ENCODE measurements at places on chromosomes 6 and 20.

DNA sequence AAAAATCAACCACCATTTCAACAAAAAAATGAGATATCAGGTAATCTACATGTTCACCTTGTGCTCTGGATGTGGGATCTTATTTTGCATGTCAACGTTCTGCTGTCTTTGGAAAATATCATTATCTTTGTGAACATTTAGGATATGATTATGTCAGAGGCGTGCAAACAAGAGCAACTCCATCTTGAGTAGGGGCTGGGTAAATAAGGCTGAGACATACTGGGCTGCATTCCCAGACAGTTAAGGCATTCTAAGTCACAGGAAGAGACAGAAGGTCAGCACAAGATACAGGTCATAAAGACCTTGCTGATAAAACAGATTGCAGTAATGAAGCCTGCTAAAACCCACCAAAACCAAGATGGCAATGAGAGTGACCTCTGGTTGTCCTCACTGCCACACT lies 28.8 kb upstream of the ZBTB24 start:
- no peaks in the 10 kb centered on the region for H3K4me1 ChIP-seq
- no peaks in the 10 kb centered on the region for H3K27me3 ChIP-seq
- no peak overlapping the region for H3K27ac ChIP-seq
- no peak overlapping the region for H3K4me3 ChIP-seq
- no peaks in the 10 kb centered on the region for H3K36me3 ChIP-seq

DNA sequence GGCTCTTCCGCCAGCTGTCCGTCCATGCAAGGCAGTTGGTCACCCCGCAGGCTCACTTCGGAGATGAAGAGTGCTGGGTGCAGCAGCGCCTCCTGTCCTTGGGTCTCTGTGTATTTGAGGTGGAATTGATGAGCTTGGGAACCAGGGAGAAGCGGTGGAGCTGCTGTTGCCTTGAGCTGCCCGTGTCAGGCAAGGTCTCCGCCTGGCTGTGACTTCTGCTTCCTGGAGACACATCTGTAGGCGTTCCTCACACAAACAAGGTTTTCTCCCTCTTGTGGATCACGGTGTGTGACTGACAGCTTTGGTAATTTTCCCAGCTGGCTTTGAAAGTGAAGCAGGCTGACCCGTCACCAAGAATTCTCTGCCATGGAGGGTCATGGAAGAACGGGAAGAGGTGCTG lies 2.5 kb upstream of the SLC17A9 start:
- H3K4me3 ChIP-seq: no peak overlapping the region
- no peak overlapping the region for H3K27ac ChIP-seq
- H3K27me3 ChIP-seq: no peaks in the 10 kb centered on the region
- no peaks in the 10 kb centered on the region for H3K36me3 ChIP-seq
- DNase-seq: no peak

DNA sequence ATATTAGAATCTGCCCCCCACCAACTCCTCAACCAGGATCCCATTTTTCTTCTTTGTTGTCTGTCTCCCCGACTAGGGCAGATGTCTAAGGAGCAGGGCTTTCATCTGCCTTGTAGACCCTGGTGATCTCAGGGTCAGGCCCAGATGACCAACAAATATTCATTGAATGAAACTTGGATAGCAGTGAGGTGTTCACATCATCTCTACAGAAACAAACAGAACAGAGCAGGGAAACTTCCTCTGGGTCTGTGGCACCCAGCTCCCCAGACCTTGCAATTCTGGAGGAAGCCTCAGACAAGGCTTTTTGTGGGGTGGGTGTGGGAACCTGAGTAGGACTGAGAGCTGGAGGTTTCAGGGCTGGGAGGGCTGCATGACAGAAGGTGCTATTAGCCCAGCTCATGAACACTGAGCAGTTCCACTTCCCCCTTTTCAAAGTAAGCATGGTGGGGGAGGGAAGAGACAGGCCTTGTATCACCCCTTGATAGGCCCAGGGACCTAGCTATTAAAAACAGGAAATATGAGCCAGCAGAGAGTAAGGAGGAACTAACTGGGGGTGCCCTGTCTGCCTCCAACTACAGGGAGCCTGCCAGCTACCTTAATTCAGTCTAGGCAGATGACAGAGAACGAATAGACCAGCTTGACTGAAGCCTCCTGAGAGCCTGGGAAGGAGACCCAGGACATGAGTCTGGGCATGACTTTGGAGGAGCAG lies 37.3 kb upstream of the TOP1 start:
- no peaks in the 10 kb centered on the region for H3K36me3 ChIP-seq
- DNase-seq: no peak
- H3K4me3 ChIP-seq: no peak overlapping the region
- H3K27ac ChIP-seq: no peak overlapping the region
- no peaks in the 10 kb centered on the region for H3K27me3 ChIP-seq
- H3K4me1 ChIP-seq: no peaks in the 10 kb centered on the region

DNA sequence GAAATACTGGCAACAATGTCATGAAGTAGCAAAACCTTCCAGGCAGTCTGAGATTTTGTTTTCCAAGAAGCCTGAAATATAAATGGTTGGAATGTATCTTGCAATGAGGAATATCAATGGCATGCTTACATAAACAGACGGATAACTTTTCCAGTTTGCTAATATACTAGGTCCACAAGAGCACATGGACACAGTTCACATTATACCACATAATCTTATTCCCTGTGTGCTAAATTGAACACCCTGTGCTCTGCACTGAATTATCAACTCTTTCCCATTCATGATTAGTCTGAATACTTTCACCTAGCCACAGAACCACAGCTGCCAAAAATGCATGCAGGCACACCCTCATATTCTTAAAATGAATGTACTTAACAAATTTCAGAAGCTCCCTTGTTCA lies 274.3 kb downstream of the COL12A1 start:
- no peaks in the 10 kb centered on the region for H3K36me3 ChIP-seq
- H3K27ac ChIP-seq: peak overlapping the region; percentile 63
- no peak overlapping the region for H3K4me3 ChIP-seq
- no peaks in the 10 kb centered on the region for H3K4me1 ChIP-seq
- no peak for DNase-seq

GRCh38 chr6:104252276-104252675 lies 607.4 kb downstream of the HACE1 start:
- DNase-seq: no peak
- no peak overlapping the region for H3K4me3 ChIP-seq
- no peaks in the 10 kb centered on the region for H3K27me3 ChIP-seq
- H3K36me3 ChIP-seq: no peaks in the 10 kb centered on the region
- H3K4me1 ChIP-seq: no peaks in the 10 kb centered on the region
- H3K27ac ChIP-seq: no peak overlapping the region

GRCh38 chr20:19880256-19881079 lies 122.4 kb downstream of the RIN2 start:
- no peaks in the 10 kb centered on the region for H3K27me3 ChIP-seq
- H3K4me3 ChIP-seq: no peak overlapping the region
- no peak for DNase-seq
- H3K27ac ChIP-seq: no peak overlapping the region
- H3K36me3 ChIP-seq: no peaks in the 10 kb centered on the region

- no peak for DNase-seq
- no peaks in the 10 kb centered on the region for H3K4me1 ChIP-seq
- no peaks in the 10 kb centered on the region for H3K36me3 ChIP-seq
- H3K27me3 ChIP-seq: peaks cover 2% of the 10 kb centered on the region
- H3K4me3 ChIP-seq: no peak overlapping the region
Observed at GRCh38 chr20:37669773-37670236, 24.0 kb upstream of the CTNNBL1 start.

DNA sequence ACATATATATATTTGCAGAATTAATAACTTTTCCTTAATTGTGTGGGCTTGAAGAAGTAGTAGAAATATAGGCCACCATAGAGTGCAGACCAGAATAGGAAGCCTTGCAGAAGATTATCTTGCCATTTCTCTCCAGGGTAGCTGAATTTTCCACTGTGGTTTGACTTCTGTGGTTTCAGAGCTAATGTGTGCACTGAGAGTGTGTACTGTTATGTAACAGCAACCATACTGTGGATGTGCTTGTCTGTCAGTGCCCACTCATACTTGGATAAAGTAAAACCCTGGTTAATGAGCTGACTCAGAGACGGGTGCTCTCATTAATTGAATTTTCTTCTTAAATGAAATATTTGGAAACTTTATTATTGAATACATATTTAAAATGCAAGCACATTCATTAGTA lies 57.2 kb downstream of the CEP43 start:
- no peaks in the 10 kb centered on the region for H3K36me3 ChIP-seq
- no peaks in the 10 kb centered on the region for H3K4me1 ChIP-seq
- H3K27ac ChIP-seq: no peak overlapping the region
- no peak overlapping the region for H3K4me3 ChIP-seq
- no peaks in the 10 kb centered on the region for H3K27me3 ChIP-seq

- peaks cover 3% of the 10 kb centered on the region for H3K4me1 ChIP-seq
- H3K27ac ChIP-seq: no peak overlapping the region
- H3K4me3 ChIP-seq: no peak overlapping the region
- DNase-seq: no peak
Observed at GRCh38 chr6:20632696-20633095, 98.4 kb downstream of the CDKAL1 start.

- H3K27ac ChIP-seq: no peak overlapping the region
- no peak overlapping the region for H3K4me3 ChIP-seq
- no peak for DNase-seq
- peaks cover 3% of the 10 kb centered on the region for H3K36me3 ChIP-seq
- peaks cover 2% of the 10 kb centered on the region for H3K4me1 ChIP-seq
Observed at GRCh38 chr6:85473748-85474147, 23.9 kb downstream of the NT5E start.

DNA sequence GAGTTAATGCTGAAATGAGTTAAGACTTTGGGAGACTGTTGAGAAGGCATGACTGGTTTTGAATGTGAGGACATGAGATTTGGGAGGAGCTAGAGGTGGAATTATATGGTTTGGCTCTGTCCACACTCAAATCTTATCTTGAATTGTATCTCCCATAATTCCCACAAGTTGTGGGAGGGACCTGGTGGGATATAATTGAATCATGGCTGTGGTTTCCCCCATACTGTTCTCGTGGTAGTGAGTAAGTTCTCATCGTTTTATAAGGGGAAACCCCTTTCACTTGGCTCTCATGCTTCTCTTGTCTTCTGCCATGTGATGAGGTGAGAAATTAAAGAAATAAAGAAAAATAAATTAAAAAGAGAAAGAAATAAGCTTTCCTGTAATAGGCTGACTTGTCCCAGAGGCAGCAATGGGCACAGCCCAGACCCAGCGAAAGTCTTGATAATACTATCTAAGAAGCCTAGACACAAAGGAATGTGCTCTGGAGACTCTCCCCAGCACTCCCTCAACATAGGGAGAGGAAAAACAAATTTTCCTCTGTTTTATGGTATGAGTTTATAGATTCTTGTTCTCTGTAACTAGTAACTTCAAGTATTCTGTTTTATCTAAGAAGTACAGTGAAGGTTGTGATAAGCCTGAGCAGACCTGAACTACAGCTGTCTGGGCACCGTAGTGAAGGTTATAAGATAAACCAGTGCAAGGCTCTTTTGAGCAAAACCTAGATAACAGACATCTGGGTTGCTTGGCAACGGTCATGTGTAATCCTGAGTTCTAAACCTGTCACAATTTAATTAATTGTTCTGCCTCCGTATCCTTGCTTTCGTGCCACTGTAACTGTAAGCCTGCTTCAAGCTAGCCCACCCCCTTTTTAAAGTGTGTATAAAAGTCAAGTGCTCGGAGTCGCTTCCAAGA lies 88.9 kb upstream of the ECI2 start:
- no peaks in the 10 kb centered on the region for H3K36me3 ChIP-seq
- no peaks in the 10 kb centered on the region for H3K27me3 ChIP-seq
- H3K27ac ChIP-seq: no peak overlapping the region
- H3K4me1 ChIP-seq: no peaks in the 10 kb centered on the region
- no peak overlapping the region for H3K4me3 ChIP-seq

GRCh38 chr6:136039185-136039584 lies 187.7 kb downstream of the PDE7B start:
- H3K27ac ChIP-seq: no peak overlapping the region
- no peaks in the 10 kb centered on the region for H3K27me3 ChIP-seq
- H3K36me3 ChIP-seq: no peaks in the 10 kb centered on the region
- no peaks in the 10 kb centered on the region for H3K4me1 ChIP-seq
- DNase-seq: no peak

GRCh38 chr20:21615617-21616080 lies 89.8 kb upstream of the PAX1 start:
- DNase-seq: no peak
- no peak overlapping the region for H3K27ac ChIP-seq
- H3K27me3 ChIP-seq: no peaks in the 10 kb centered on the region
- no peak overlapping the region for H3K4me3 ChIP-seq
- no peaks in the 10 kb centered on the region for H3K36me3 ChIP-seq

GRCh38 chr6:137820425-137820824 lies 46.6 kb upstream of the TNFAIP3 start:
- H3K4me3 ChIP-seq: no peak overlapping the region
- no peaks in the 10 kb centered on the region for H3K27me3 ChIP-seq
- no peak for DNase-seq
- H3K36me3 ChIP-seq: no peaks in the 10 kb centered on the region
- H3K27ac ChIP-seq: no peak overlapping the region

- no peaks in the 10 kb centered on the region for H3K4me1 ChIP-seq
- no peaks in the 10 kb centered on the region for H3K27me3 ChIP-seq
- H3K36me3 ChIP-seq: no peaks in the 10 kb centered on the region
- no peak overlapping the region for H3K4me3 ChIP-seq
- DNase-seq: peak; percentile 95
Observed at GRCh38 chr20:62500237-62500864, 24.6 kb upstream of the GATA5 start.

- no peaks in the 10 kb centered on the region for H3K27me3 ChIP-seq
- no peaks in the 10 kb centered on the region for H3K4me1 ChIP-seq
Observed at GRCh38 chr6:90184334-90185298, 112.0 kb downstream of the BACH2 start.

GRCh38 chr6:157157258-157157657 lies 166.1 kb downstream of the TMEM242 start:
- no peak overlapping the region for H3K4me3 ChIP-seq
- DNase-seq: no peak
- H3K36me3 ChIP-seq: no peaks in the 10 kb centered on the region
- H3K27me3 ChIP-seq: no peaks in the 10 kb centered on the region
- no peak overlapping the region for H3K27ac ChIP-seq

DNA sequence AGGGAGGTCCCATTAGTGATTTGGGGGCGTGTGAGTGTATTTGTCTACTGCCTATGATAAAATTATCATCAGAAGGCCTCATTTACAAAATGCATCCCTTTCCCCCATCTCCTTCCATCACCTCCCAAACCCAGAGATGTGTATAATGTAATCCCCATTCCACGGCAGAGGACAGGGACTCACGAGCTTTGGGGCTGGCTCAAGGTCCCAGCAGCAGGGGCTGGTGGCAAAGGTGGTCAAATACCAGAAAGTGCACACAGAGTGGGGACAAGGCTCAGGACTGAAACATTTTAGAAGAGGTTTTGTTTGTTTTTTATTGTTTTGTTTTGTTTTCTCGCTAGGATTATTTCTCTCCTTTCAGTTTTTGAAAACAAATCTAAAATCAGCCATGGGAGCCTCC lies 68.5 kb upstream of the TOP1 start:
- no peaks in the 10 kb centered on the region for H3K36me3 ChIP-seq
- H3K27me3 ChIP-seq: no peaks in the 10 kb centered on the region
- no peak overlapping the region for H3K4me3 ChIP-seq
- DNase-seq: no peak
